ENCODE measurements at places on chromosomes 5 and 9. TPM values are rescaled to one million over a fixed set of nuclear protein-coding genes. Genes with fewer than 3 reads are reported as not detected.

SEMA6A gene
- 1.5 TPM for polyA plus RNA-seq

CCDC127 gene
- 5.6 TPM for polyA plus RNA-seq

STC2 gene
- polyA plus RNA-seq: not detected

C8G gene
- not detected for polyA plus RNA-seq

IL13 gene
- not detected for polyA plus RNA-seq

PDE6A gene
- not detected for polyA plus RNA-seq

DNA sequence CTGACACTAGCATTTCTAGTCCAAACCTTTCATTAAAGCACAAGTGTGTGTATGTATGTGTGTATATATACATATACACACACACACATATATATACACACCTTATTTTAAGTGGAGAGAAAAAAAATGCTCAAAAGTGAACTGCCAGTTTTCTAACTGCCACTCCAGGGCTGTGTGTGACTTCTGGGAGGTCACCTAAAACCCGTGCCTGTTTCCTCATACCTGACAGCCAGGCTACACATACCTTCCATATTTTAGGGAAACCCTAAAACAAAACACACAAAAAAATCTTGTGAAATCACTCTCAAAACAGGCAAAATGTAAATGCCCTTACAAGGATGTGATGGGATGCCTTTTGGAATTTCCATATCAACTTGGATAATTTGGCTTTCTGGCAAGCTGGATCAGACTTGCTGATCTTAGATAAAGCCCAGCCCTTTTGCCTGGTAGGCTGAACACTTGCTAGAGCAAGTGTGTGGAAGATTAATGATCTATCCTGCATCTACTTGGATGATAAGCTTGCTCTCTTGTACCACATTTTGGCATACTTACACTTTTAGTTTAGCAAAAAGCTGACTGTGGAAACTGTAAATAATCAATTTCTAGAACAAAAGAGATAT, 127.8 kb downstream of the GNAQ start:
- H3K4me3 ChIP-seq: no peak overlapping the region
- no peaks in the 10 kb centered on the region for H3K36me3 ChIP-seq
- H3K27me3 ChIP-seq: no peaks in the 10 kb centered on the region
- no peak overlapping the region for H3K27ac ChIP-seq
- no peak for DNase-seq

GRCh38 chr9:97749928-97750327, 52.8 kb upstream of the XPA start:
- H3K4me3 ChIP-seq: no peak overlapping the region
- DNase-seq: no peak
- H3K27me3 ChIP-seq: no peaks in the 10 kb centered on the region
- H3K27ac ChIP-seq: no peak overlapping the region
- H3K36me3 ChIP-seq: no peaks in the 10 kb centered on the region
- no peaks in the 10 kb centered on the region for H3K4me1 ChIP-seq

GRCh38 chr5:57513785-57514184, 31.2 kb upstream of the ACTBL2 start:
- no peaks in the 10 kb centered on the region for H3K36me3 ChIP-seq
- no peaks in the 10 kb centered on the region for H3K4me1 ChIP-seq
- no peak for DNase-seq
- H3K27me3 ChIP-seq: no peaks in the 10 kb centered on the region
- no peak overlapping the region for H3K4me3 ChIP-seq
- H3K27ac ChIP-seq: no peak overlapping the region

GRCh38 chr9:97188545-97188944, 118.9 kb upstream of the CCDC180 start:
- no peak overlapping the region for H3K27ac ChIP-seq
- no peaks in the 10 kb centered on the region for H3K4me1 ChIP-seq
- no peak overlapping the region for H3K4me3 ChIP-seq
- H3K27me3 ChIP-seq: no peaks in the 10 kb centered on the region
- no peaks in the 10 kb centered on the region for H3K36me3 ChIP-seq

DNA sequence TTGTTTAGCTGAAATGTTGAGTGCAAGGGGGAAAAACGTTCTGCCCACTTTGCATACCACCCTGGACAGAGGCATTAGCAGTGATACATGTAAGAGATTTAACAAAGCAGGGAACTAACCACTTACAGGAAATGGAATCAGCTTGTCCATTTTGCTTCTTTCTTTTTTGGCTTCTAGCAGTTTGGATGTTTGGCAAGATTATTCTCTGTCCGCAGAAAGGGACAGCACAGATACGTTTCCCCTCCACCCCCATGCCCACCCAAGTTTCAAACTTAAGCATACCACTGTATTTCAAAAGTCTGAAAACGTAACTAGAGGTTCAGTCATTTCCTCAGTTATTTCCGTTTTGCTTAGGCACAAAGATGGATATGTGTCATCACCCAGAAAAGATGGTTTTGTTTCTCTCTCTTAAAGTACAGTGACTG, 118.4 kb downstream of the GDNF start:
- H3K4me3 ChIP-seq: no peak overlapping the region
- H3K4me1 ChIP-seq: no peaks in the 10 kb centered on the region
- H3K27ac ChIP-seq: no peak overlapping the region
- no peak for DNase-seq
- H3K36me3 ChIP-seq: no peaks in the 10 kb centered on the region
- H3K27me3 ChIP-seq: no peaks in the 10 kb centered on the region

DNA sequence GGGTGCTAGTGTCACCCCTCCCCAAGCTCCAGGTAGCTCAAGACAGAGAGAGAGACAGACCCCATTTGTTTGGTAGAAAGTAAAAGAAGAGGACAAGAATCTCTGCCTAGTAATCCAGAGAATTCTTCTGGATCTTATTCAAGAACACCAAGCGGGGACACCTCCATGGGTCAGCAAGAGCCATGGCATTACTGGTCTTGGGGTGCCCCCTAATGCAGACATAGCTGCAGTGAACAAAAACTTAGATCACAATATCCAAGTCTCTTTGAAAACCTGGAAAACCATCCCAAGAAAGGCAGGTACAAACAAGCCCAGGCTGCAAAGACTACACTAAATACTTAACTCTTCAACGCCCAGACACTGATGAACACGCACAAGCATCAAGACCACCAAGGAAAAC, 29.9 kb upstream of the PDE4D start:
- H3K27me3 ChIP-seq: no peaks in the 10 kb centered on the region
- no peaks in the 10 kb centered on the region for H3K4me1 ChIP-seq
- no peaks in the 10 kb centered on the region for H3K36me3 ChIP-seq
- H3K4me3 ChIP-seq: no peak overlapping the region
- no peak overlapping the region for H3K27ac ChIP-seq

GRCh38 chr9:77725820-77726219, 77.7 kb upstream of the GNA14 start:
- no peak overlapping the region for H3K4me3 ChIP-seq
- no peaks in the 10 kb centered on the region for H3K36me3 ChIP-seq
- H3K27me3 ChIP-seq: no peaks in the 10 kb centered on the region
- no peak for DNase-seq

- H3K36me3 ChIP-seq: no peaks in the 10 kb centered on the region
- no peak overlapping the region for H3K4me3 ChIP-seq
- H3K27me3 ChIP-seq: no peaks in the 10 kb centered on the region
- no peak overlapping the region for H3K27ac ChIP-seq
- peak; percentile 26 for DNase-seq
- H3K4me1 ChIP-seq: no peaks in the 10 kb centered on the region
Observed at GRCh38 chr5:65076251-65076869, 307.6 kb downstream of the CWC27 start.

GRCh38 chr9:25449503-25449902, 228.7 kb downstream of the TUSC1 start:
- no peaks in the 10 kb centered on the region for H3K4me1 ChIP-seq
- DNase-seq: no peak
- no peak overlapping the region for H3K27ac ChIP-seq

DNA sequence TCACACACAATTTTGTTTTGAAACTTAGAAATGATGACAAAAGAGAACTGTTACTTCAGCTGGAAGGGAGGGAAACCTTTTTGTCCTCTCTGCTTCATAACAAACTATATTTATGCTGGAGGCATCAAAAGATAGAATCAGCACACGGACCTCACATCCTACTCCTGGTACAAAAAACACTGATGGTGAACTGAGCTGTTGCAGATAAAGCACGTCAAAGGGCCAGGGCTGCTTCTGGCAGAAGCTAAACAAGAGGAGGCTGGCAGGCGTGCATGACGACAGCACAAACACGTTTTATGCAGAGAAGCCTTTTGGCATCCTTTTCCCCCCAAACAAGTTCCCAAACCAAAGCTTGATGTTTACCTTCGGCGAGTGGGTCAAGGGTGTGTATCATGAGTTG, 169.6 kb downstream of the SLC24A2 start:
- no peak overlapping the region for H3K4me3 ChIP-seq
- no peak for DNase-seq
- H3K4me1 ChIP-seq: no peaks in the 10 kb centered on the region
- H3K27me3 ChIP-seq: no peaks in the 10 kb centered on the region

DNA sequence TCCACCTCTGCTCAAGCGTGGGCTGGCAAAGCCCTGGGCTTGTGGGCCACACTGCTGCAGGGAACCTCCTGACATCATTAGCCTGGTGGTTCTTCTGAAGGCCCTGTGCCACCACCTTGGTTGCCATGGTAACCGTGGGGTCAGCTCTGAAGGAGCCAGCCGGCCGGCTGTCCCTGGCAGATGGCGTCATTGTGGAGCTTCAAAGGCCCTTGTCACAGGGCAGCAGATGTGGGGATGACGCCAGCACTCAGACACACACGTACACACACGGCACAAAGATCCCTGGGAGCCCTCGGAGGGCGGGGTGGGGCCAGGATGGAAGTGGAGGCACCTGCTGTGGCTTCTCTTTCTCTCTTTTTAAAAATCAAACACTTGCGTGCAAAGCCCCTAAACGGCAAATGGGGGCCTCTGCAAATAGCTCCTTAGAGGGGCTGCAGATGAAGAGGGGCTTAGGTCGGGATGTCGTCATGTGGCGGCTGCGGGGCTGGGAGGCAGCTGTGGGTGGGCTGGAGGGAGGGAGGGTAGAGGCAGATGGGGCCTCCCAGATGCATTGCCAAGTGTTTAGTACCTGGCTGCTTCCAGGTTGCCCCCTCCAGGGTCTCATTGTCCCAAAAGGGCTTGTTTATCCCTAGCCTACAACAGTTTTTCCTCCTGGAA, 19.5 kb upstream of the RPL26L1 start:
- H3K4me1 ChIP-seq: no peaks in the 10 kb centered on the region
- peaks cover 70% of the 10 kb centered on the region for H3K36me3 ChIP-seq
- no peak for DNase-seq
- H3K27ac ChIP-seq: no peak overlapping the region

DNA sequence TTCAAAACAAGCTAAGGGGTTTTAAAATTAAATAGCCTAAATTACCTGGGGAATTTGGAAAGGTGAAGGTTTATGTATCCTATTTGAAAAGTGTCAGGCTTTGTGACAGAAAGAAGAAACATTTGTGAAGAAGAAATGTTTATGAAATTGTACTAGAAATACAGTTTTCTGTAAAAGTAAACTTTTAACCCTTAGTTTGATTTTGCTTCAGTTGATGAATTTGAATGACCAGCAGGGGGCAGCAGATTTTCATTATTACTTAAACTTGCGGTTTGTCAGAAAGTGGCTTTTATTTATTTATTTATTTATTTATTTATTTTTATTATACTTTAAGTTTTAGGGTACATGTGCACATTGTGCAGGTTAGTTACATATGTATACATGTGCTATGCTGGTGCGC, 58.1 kb downstream of the NNT start:
- no peak overlapping the region for H3K4me3 ChIP-seq
- no peaks in the 10 kb centered on the region for H3K4me1 ChIP-seq
- no peaks in the 10 kb centered on the region for H3K27me3 ChIP-seq
- peaks cover 22% of the 10 kb centered on the region for H3K36me3 ChIP-seq
- no peak overlapping the region for H3K27ac ChIP-seq

- H3K4me1 ChIP-seq: no peaks in the 10 kb centered on the region
- H3K27me3 ChIP-seq: no peaks in the 10 kb centered on the region
- no peak overlapping the region for H3K4me3 ChIP-seq
- no peak overlapping the region for H3K27ac ChIP-seq
- no peak for DNase-seq
Observed at GRCh38 chr5:166713295-166713694, 1578.2 kb upstream of the WWC1 start.

- H3K4me1 ChIP-seq: no peaks in the 10 kb centered on the region
- no peaks in the 10 kb centered on the region for H3K27me3 ChIP-seq
- H3K27ac ChIP-seq: no peak overlapping the region
- DNase-seq: no peak
Observed at GRCh38 chr9:15256426-15256825, 50.6 kb downstream of the TTC39B start.

GRCh38 chr5:59800347-59800893, 93.1 kb downstream of the PDE4D start:
- no peak overlapping the region for H3K4me3 ChIP-seq
- no peaks in the 10 kb centered on the region for H3K36me3 ChIP-seq
- DNase-seq: no peak
- H3K4me1 ChIP-seq: peaks cover 6% of the 10 kb centered on the region
- H3K27ac ChIP-seq: no peak overlapping the region

DNA sequence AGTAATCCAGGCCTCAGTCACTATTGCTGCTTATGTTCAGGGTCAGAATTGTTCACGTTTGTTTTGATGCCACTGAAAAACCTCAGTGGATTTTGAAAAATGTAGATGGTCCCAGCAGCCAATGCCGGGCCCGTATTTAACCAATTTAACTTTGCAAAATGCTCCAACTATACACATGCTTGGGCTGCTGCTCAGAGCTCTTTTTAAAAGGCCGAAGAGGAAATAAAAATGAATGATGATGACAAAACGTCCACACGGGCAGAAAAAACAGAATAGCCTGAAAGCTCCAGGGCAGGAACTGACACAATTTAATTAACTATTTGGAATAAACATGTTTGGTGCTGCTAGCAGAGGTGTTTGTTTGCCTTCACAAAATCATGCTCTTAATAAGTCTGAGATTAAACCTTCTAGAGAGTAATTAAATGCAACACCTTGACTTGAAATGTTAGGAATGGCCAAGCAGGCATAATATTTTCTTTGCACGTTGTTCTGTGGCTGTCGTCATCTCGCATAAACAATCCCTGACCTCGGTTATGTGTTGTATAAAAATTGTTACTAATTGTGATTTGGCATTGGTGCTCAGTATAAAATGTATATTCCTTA, 152.7 kb downstream of the SLIT3 start:
- no peak overlapping the region for H3K27ac ChIP-seq
- no peak overlapping the region for H3K4me3 ChIP-seq
- no peaks in the 10 kb centered on the region for H3K27me3 ChIP-seq

DNA sequence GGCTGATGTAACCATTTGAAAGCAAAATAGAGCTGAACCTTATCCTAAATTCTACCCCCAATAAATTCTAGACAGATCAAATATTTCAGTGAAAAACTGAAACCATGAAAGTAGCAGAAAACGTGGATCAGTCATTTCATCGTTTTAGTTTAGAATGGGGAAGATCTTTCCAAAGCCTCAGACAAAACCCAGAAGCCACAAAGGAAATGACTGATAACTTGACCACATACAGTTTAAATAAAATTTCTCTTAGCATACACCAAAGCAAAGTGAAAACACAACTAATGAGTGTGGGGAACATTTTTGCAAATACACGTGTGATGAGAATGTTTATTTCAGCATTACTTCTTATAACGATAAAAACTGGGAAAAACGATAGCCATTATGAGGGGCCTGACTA, 284.8 kb downstream of the ADGRV1 start:
- H3K4me3 ChIP-seq: no peak overlapping the region
- H3K27me3 ChIP-seq: peaks cover 6% of the 10 kb centered on the region
- no peaks in the 10 kb centered on the region for H3K36me3 ChIP-seq
- no peaks in the 10 kb centered on the region for H3K4me1 ChIP-seq
- H3K27ac ChIP-seq: no peak overlapping the region
- no peak for DNase-seq
